Pancreas (tissue), 10 donors: ENCODE measurements at places on chromosomes 7 and 10. TPM values are rescaled to one million over a fixed set of nuclear protein-coding genes. Genes with fewer than 3 reads are reported as not detected.

The GSAP gene
- polyA plus RNA-seq: 22.7 TPM

The ARF5 gene
- 160 TPM for polyA plus RNA-seq

The ZNF92 gene
- 2.7 TPM for polyA plus RNA-seq

The PTPRN2 gene
- 49.2 TPM for polyA plus RNA-seq

The CYP2C8 gene
- polyA plus RNA-seq: 4.3 TPM

The CYP26C1 gene
- 0.04 TPM for polyA plus RNA-seq

The WNT8B gene
- polyA plus RNA-seq: 0.08 TPM

The ZNF425 gene
- polyA plus RNA-seq: 1.5 TPM
